ENCODE measurements at places on chromosomes 7 and 10.
A peak's percentile ranks its signal among the peaks of the same experiment; 100 is the strongest.

DNA sequence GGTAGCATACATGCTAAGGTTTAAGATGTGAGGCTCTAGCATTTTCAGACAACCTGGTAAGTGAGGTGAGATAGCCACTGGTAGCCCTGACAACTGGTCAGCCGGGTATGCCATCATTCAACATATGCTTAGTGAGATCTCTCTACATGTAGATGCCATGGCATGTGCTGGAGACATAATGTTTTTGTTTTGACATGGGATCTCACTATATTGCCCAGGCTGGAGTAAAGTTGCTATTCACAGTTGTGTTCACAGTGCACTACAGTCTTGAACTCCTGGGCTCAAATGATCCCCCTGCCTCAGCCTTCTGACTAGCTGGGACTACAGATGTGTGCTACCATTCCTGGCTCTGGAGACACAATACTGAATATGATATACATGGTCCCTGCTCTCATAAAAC is 437.3 kb downstream of the SORCS1 start:
- DNase-seq: no peak

- DNase-seq: no peak
Measured at GRCh38 chr10:58352956-58353610, 18.3 kb downstream of the UBE2D1 start.

DNA sequence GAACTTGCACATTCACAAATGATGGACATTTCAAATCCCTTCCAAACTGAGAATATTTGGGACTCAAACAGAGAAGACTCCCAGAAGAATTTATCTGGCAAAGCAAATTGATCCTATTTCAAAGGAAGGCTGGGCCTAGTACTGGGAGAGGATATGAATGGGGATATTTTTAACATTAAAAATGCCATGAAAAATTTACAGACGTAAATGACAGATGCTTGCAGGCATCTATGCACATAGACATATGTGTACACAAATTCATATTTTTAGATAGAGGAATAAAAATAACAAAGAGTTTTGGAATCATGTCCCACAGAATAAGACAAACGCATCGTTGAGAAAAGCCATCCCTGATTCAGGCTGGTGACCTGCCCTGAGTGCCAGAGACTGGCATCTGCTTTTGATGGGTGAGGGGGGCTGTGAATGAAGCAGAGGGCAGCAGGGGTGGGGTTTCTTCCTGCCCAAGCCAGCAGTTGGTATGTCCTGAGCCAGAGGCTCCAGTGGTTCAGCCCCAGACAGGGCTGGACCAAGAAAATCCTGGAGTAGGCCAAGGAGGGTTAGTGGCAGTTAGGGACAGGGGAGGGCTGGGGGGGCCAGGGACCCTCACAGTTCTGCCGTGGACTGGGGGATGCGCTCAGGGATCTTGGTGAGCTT is 138.5 kb downstream of the SLIT1 start:
- no peak for DNase-seq

DNA sequence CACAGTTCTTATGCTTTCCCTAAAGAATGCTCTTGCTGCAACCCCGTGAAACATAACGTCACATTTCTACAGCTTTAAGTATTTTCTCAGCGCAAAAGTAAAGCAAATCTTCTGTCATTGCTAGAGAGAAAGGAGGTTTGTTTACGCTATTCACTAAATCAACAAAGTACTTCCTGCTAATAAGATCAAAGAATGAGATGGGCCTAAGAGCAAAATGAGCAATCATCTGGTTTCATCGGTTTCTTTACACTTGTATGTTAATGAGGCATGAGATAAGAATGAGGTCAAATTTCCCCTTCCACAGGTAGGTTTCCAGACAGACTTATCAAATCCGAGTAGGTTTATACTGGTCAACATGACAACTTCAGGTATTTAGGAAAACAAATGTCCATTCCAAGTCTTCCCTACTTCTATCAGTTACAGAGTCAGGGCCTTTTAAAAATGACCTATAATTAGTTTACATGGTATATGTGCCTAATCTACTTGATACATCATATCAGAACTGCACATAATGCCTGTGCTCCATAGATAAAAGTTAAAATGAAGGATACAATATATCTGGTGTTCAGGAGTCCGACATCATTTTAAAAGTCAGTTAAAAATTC is 8.4 kb downstream of the USP6NL start:
- DNase-seq: no peak

GRCh38 chr7:2355705-2356008 is 1.0 kb downstream of the EIF3B start:
- DNase-seq: no peak

DNA sequence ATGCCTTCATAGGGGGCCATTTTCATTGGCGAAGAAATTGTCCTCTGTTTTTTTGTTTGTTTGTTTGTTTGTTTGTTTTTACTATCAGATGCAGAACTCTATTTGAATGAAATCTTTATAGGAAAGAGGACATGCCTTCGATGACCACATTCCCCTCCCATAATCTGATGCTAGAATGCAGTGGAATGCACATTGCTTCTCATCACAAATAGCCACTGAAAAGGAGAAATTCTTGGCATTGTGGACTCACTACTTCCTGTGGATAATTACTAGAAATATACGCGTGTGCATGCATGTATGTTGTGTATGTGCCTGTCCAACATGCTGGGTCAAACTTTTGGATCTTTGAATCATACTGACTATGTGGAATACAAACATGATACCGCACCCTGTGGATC is 70.5 kb upstream of the SFMBT2 start:
- DNase-seq: no peak

GRCh38 chr10:45593938-45594275 is 78.7 kb downstream of the ZFAND4 start:
- no peak for DNase-seq

GRCh38 chr10:35872671-35873070 is 230.6 kb upstream of the FZD8 start:
- no peak for DNase-seq

- no peak for DNase-seq
Measured at GRCh38 chr10:2038036-2038435, 300.7 kb upstream of the ADARB2 start.

DNA sequence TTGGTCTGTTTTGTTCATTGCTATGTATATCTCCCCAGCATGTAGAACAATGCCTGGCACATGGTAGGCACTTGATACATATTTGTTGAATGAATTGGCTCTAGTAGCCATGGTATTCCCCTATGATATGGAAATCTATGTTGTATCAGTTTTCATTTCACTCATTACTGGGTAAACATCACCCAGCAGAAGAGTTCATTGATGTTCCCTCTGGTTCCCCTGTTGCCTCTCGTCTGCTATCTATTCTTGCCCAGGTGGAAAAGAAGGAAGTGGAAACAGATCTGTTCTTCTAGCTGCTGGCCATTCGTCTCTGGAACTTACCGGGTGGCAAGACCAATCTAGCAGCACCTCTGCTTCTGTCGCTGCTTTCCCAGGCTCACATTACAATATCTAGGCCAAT is 71.5 kb downstream of the LRRC4 start:
- no peak for DNase-seq

- DNase-seq: no peak
Measured at GRCh38 chr10:118986815-118987790, 42.4 kb upstream of the NANOS1 start.

- DNase-seq: no peak
Measured at GRCh38 chr7:126805351-126805750, 447.4 kb downstream of the GRM8 start.

DNA sequence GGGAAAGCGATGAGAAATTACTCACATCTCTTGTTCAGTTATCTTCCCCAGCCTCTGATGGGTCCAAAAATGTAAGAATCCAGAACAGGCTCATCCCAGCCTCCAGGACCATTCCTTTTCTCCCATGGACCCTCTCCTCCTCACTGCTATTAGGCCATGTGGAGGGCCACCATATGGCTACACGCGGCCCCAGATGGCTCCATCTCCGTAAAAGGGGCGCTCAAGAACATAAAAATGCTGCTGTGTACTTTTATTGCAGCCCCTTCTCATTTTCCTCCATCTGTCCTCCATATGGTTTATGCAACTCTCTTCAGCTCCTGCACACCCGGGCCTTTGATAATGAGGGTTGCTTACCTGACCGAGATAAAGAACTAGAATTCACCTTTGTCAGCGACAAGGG is 166.2 kb downstream of the RAPGEF5 start:
- DNase-seq: no peak

DNA sequence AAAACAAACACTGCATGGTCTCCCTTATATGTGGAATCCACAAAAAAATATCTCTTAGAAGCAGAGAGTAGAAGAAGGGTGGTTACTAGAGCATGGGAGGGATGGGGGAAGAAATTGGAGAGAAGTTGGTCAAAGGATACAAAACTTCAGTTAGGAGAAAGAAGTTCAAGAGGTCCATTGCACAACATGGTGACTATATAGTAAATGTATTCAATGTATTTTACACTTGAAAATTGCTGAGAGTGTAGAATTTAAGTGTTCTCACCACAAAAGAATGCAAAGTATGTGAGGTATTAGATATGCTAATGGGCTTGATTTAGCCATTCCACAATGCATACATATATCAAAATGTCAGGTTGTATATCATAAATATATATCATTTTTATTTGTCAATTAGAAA is 232.0 kb upstream of the CELF2 start:
- DNase-seq: no peak

DNA sequence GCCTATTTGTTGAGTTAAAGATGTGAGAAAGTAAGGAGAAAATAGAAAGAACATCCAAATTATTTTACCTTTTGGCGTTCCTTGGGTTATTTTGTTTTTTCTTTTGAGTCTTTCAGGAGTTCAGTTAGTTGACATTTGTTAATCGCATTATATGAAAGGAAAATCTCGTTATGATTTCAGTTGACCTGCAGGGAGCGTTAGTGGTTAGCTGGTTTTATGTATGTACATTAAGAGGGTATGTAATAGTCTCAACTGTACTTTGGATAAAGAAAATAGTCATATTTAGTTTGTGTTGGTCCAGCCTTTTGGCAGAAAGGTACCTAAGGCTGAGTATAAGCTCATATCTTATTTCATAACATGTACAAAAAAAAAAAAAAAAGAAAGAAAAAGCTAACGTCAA is 4.0 kb downstream of the BMPER start:
- no peak for DNase-seq

GRCh38 chr7:134458341-134458805 is 527 bp downstream of the AKR1B1 start:
- peak; percentile 31 for DNase-seq

GRCh38 chr7:36379831-36380504 is 9.7 kb upstream of the ANLN start:
- DNase-seq: no peak

DNA sequence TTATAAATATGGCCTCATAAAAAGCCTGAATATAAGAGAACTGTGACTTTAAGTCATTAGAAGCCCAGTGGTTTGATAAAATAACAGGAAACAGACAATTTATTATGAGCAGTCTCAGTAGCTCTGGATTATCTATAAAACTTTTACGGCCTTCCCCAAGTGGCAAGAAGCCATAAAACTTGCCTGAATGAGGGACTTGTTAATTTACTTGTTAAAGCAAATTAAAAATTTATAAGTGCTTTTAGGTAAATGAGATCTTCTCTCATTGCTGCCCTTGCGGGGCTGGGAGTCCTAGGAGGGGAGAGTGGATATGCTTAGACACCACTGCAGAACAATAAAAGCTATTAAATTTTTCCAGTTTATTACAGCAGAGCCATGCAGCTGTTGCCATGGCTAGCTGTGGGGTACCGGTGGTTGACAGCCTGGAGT is 499.9 kb downstream of the AUTS2 start:
- DNase-seq: no peak

DNA sequence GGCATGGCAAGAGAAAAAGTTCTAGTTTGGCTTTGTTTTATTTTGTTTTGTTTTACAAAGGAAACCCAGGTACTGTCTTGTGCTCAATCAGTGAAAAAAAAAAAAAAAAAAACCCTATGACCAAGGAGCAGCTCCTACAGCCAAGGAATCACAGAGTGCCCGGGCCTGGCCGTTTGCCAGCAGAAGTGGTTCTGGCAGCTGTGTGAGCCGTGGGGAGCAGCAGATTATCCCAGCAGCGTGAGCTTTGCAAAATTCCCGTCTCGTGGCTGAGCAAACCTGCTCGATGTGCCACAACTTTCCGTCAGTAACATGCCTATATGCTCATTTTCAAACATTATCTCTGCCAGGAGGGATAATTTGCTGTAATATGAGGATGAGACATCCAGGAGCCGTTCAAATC is 293.7 kb downstream of the POU6F2 start:
- DNase-seq: peak; percentile 83
